ENCODE measurements at places on chromosomes 12 and 14.

DNA sequence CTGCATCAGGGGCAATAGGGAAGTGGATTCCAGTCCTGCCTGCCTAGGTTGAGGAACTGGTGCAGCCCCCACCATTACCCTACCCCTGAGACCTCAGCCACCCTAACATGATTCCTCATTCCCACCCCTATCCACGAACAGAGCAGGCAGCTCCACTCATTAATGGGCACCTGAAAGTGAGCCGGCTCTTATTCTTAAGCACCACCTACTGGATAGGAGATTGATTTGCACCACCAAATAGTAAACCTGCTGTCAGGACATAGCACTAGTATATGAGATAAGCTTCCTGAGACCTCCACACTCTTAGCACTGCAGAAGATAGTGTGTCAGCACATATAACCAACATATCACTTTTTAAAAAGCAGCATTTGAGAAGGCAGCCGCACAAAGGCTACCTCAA, 573.2 kb downstream of the SOX5 start:
- DNase-seq = no peak

GRCh38 chr12:48005001-48005749, 899 bp upstream of the COL2A1 start:
- no peak for DNase-seq

GRCh38 chr14:71592361-71592760, 339.9 kb upstream of the RGS6 start:
- no peak for DNase-seq

GRCh38 chr14:76499399-76499798, 123.5 kb downstream of the ESRRB start:
- no peak for DNase-seq

- peak; percentile 78 for DNase-seq
Observed at GRCh38 chr12:62891805-62892549, 43.0 kb downstream of the PPM1H start.

DNA sequence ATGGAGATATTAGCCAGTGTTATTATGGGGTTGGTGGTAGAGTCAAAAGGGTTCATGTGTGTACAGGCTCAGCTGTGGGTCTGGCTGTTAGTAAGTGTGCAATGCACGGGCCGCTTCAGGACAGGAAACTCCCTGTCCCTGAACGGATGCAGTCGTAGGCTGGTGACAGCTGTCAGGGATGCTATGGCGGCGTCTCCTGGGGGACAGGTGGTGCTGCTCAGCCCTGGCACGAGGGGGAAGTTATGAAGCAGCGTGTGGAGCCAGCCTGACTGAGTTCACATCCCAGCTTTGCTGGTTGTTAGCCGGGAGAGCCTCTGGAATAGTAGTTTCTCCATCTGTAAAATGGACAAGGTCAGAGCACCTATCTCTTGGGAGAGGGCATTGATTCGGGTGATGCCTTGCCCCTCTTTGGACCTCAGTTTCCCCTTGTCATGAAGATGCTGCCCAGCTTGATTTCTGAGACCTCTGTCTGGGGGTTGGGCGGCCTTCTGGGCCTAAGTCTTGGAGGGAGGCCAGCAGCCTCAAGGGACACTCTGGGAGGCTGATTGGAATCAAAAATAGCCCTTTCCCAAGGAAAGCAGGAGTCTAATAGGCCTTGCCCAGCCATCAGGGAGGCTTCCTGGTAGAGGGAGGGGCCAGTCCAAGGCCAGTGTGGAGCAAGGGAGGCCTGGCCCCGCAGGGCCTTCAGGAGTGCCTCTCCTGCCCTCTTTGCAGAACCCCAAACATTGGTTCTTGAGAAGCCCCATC, 7.1 kb downstream of the ASB2 start:
- no peak for DNase-seq

GRCh38 chr14:84492685-84493084, 1037.3 kb upstream of the FLRT2 start:
- no peak for DNase-seq

- no peak for DNase-seq
Observed at GRCh38 chr12:104713444-104713843, 244.6 kb downstream of the SLC41A2 start.

- no peak for DNase-seq
Observed at GRCh38 chr14:65073605-65074201, 28.6 kb downstream of the MAX start.

DNA sequence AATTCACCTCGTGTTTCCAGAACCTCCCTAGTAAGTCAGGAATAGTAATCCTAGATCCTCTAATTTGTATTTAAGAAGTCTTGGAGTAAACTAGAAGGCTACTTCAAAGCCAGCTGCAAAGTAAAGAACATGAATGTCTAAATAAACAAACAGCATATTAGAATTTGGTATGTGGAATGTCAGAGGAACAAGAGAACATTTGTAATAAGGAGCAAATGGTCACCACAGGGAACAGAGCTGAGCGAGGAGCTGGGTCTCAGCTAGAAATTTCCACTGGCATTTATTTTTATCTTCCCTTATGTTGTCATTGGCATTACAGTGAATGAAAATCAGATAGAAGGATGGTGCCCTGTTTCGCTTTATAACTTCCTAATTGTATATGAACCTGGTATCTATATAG, 50.2 kb downstream of the FRMD6 start:
- DNase-seq = no peak

GRCh38 chr14:58919217-58919616, 269.2 kb upstream of the DAAM1 start:
- peak; percentile 37 for DNase-seq

- no peak for DNase-seq
Observed at GRCh38 chr12:109535863-109536250, 37.4 kb downstream of the MMAB start.

DNA sequence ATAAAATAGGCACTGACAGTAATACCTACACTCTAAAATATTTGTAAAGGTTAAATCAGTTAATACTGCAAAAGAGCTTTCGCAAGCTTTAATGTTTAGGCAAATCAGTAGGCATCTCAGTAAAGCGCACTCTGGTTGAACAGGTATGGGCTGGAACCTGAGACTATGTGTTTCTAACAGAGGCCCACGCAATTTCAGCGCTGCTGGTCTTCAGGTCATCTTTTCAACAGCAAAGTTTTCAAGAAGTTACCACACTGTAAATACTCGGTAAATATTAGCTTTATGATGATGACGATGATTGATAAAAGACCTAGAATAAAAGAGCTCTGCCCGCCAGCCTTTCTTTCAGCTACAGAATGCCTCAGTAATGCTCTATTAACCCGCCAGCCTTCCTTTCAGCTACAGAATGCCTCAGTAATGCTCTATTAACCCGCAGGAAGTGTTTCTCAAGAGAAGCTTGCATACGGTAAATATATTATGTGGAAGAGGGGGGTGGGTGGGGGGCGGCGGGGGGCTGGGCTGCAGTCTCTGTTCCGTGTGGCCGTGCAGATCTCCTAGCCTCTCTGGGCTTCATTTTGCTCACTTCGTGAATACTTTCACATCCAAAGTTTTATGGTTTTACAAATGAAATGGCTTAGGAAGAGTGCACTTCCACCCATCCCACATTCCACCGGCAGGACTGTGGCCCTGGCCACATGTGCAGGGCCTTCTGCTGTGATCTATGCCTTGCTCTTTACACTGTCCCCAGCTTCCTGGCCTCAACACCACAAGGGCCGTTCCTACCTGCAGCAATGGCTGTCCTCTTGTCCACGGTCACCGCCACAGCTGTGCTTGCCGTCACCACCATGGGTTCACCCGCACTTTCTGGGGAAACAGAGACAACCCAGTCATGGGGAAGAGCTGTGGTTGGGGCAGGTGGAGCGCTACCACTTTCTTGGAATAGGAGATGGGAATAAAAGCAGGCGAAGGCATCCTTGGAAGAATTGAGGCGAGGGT, 19.9 kb downstream of the LRTM2 start:
- peak; percentile 65 for DNase-seq

- DNase-seq = no peak
Observed at GRCh38 chr12:104508752-104509446, 52.2 kb downstream of the CHST11 start.

DNA sequence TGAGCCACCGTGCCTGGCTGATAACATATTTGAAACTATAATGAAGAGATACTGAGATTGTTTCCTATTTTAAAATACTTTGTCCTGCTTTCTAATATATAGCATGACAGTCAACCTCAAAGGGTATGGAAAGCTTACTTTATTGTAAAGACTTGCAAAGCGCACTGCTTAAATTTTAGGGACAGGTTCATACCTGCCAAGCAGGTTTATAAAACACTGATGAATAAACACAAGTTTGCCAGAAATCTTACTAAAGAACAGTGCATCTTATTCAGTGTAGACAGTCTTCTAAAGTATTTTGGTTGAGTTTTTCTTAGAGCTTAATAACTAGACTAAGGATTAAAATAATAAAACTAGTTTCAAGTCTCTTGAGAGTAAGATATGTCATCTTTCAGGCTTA, 4.8 kb downstream of the C12orf71 start:
- no peak for DNase-seq

DNA sequence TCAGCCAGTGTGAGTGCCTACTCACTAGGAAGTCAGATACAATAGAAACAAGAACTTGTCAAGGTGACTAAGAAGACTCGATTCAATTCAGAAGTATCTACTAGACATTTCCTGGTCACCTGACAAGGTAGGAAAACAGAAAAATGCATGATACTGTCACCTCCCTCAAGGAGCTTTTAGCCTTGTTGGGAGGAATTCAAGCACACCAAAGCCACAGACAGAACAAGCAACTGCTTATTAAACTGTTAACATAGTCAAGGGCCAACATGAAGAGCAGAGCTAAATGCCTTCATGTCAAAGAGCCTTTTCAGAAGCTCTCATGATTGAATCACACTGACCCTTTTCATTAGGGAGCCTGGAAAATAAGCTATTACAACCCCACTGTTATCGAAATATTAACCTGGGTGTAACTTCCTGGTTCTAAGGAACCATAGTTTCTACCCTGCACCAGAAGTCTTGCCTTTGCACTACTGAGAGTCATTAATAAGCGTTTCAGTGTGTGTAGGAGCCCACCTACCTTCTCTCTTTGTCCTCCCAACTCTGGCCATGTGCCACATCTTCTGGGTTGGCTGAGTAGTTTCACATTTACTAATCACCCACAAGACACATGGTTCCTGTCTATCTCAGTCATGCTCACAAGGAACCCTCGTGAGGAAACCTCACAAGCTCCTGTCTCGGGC, 31.0 kb upstream of the LGALS3 start:
- peak; percentile 61 for DNase-seq

DNA sequence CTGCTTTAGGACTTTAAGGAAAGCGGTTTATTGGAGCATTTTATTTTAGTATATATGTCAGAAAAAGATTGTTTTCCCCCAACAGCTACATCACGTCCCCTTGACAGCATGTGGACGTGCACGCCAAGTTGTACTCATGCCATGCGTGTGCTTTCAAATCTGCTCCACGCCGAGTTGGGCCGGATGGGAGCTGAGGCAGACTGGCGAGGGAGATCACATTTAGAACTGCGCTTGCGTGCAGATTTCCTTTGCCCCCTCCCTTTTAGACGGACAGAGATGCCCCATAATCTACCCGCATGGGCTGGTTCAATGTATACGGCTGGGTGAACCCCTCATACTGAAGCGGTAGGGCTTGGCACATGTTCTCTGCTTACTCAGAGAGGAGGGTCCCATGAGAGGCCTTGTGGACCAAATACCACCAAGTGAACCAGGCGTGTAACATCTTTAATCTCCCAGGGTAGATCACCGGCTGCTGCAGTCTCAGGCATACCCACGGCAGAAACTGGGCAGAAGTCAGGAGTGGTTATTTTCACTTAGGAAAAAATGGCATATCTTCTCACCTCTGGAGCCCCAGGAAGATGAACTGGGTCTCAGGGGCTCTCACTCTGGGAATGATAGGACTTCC, 92.1 kb downstream of the ESR2 start:
- no peak for DNase-seq

- DNase-seq = peak; percentile 37
Observed at GRCh38 chr14:24430143-24430681, 458 bp downstream of the KHNYN start.

GRCh38 chr12:40170593-40170992, 54.2 kb upstream of the LRRK2 start:
- peak; percentile 29 for DNase-seq

- DNase-seq = no peak
Observed at GRCh38 chr12:26054383-26054782, 70.5 kb downstream of the BHLHE41 start.

- DNase-seq = no peak
Observed at GRCh38 chr12:25397001-25397400, 146.3 kb upstream of the KRAS start.

All from renal cortical epithelial cell (primary cell).